ENCODE measurements at places on chromosomes 1 and 21.

- DNase-seq: no peak
These were observed 311.7 kb upstream of the FMN2 start for GRCh38 chr1:239779962-239780361.

DNA sequence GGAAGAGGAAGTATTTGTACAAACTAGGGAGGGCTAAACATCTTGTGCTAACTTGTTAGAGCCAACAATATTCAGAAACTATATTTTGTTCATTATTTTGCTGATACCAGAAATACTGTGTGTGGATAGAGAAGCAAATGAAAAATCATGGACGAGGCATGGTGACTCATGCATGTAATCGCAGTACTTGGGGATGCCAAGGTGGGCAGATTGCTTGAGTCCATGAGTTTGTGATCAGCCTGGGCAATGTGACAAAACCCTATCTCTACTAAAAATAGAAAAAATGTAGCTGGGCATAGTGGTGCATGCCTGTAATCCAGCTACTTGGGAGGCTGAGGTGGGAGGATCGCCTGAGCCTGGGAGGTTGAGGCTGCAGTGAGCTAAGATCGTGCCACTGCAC lies 13.4 kb downstream of the LRRC41 start:
- DNase-seq: no peak

- DNase-seq: no peak
These were observed 191.8 kb upstream of the RAB4A start for GRCh38 chr1:229079016-229079595.

- peak; percentile 77 for DNase-seq
These were observed at the start of gene ADAR for GRCh38 chr1:154607609-154608396. Gene ADAR (minus strand): TSS chr1:154608186. CDS start chr1:154608006, 180 bp downstream.
